ENCODE measurements at places on chromosomes 1 and 21.

DNA sequence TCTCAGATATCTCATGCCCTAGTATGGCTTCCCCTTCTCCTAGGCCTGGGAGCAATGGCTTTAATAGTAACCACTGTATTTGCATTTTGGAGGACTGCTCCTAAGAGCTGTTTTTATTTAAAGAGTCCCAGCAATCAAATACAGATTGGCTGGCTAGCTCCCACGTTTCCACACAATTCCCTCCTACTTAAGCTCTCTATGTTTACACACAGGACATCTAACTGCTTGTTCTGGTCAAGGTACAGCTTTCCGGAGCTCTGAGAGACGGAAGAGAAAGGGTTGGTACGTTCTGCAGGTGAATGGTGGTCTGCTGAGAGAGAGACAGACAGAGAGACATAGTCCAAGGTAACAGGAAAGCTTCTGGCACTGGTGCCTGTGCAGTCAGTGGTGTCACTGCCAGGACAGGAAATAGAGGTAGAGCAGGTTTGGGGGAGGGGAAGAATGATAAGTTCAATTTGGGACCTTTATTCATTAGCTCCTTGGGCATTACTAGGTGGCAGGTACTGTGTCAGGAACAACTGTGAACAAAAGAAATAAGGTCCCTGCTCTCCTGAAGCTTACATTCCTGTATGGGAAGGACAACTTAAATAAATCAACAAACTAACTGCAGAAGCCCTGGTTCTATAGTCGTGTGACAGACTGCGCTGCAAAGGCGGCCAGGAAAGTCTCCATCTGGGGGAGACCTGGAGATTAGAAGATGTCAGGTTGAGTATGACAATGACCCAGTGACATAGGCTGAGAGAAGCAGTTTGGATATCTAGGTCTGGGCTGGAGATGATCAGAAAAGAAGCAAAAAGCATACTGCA is 1.2 kb upstream of the SLC25A33 start:
- no peak for DNase-seq

- no peak for DNase-seq
Observed at GRCh38 chr1:85339089-85339488, 62.7 kb upstream of the BCL10 start.

DNA sequence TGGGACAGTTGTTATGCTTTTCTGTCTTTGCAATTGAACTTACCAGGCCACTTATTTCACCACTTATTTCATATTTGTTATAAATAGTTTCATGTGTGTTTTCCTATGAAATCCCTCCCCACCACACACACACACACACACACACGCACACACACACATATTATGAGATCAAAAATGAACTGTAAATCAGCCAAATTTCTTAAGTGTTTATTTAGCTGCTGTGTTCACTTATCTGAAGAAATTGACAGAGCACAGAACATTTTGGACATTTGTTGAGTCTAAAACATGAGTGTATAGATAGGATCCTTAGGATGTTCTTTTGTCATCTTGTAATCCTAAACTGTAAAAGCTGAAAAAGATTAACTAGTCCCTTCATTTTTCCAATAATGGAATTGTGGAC is 7.8 kb upstream of the TNFSF18 start:
- no peak for DNase-seq

GRCh38 chr1:112743174-112744008 is 28.3 kb upstream of the PPM1J start:
- no peak for DNase-seq

DNA sequence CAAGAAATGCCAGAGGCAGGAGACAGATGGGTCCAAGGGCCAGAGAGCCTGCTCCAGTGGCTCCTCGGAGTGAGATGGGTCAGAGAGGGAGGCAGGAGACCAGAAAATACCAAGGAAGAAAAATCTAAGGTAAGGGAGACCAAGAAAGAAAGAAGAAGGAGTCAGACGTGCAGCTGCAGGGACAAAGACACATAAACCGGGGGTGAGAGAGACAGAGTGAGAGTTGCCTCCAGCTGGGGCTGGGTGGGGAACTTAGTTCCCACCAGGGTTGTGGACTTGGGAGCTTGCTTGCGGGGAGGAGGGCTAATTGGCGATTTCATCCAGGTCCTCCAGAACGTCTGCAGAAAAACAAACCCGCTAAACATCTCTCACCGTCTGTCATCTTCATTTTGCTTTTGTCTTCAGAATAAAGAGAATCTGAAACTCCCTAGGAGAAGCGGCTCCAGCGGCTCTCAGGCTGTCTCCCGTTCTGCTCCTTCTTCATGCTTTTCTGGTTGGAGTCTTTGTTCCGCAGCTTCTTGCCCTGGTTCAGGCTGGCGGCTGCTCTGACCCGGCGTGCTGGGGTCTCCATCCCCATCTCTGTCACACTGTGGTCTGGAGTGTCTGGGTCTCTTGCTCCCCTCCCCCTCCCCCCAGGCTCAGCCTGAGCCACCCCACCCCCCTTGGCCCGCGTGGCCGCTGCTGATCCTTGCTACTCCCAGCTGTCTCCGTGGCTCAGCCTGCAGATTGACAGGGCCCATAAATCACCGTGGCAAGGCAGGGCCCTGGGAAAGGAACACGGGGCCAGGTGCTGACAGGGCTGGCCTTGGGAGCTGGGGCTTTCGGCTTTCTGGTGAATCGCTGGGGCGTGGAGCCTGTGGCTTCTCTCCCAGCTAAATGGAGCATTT is 66.6 kb downstream of the UBIAD1 start:
- no peak for DNase-seq

GRCh38 chr1:180360333-180361075 is 130.4 kb downstream of the LHX4 start:
- DNase-seq = no peak

DNA sequence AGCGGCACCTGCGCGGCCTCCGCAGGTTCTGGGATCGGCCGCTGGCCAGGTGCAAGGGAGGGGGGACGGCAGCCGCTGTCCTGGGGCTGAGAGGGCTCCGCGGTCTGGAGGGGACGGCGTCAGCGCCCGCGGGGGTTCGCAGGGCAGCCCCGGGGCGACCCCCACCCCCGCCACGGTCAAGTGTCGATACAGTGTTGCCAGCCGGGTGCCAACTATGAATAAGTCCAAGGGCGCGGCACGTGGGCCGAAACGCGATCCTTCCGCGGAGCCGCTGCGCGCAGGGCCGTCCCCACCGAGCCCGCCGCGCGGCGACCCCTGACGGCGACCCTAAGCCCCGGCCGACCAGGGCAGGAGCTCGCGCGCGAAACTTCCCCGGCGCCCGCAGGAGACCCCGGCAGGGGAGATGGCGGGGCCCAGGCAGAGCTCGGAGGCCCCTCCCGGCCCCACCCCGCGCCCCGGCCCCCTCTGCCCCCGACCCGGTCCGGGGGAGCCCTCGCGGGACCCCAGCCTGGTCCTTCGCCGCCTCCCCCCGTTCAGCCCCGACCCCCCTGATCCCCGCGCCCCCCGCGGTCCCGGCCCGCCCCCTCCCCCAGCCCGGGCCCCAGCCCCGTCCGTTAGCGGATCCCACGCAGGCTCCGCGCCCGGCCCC is 586 bp upstream of the AGPAT3 start:
- DNase-seq = peak; percentile 53

DNA sequence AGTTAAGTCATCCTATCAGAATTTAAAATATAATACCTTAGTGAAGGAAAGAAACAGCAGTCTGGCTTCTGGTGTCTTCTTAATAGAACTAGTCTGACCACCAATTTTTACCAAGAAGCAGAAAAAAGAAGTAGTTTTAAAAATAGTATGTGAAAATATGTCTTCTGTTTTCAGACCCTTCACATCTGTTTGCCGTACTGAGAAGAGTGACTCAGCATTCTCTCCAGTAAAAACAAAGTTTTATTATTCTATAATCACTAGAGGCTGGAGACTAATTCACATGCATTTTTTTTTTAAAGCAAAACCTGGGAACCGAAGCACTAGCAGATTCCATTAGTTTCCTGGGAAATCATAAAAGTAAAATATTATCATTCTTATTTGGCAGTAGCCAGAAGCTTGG is 163.8 kb downstream of the COL24A1 start:
- DNase-seq = no peak

DNA sequence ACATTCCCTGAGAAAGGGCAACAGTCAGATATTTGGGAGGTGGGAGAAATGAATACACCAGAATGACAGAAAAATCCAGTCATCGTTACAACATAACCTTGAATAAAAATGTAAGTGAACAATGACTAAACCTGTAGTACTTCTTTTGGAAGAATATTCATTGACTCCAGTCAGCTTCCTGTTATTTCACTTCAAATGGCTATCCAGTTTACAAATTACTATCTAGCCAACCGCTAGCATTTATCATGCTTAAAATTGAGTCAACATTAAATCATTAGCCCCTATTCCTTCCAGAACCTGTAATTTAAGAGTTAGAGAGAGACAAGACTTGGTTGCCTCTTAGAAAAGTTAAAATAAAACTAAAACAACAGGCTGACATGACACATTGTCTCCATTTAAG is 33.6 kb downstream of the WLS start:
- DNase-seq = no peak

DNA sequence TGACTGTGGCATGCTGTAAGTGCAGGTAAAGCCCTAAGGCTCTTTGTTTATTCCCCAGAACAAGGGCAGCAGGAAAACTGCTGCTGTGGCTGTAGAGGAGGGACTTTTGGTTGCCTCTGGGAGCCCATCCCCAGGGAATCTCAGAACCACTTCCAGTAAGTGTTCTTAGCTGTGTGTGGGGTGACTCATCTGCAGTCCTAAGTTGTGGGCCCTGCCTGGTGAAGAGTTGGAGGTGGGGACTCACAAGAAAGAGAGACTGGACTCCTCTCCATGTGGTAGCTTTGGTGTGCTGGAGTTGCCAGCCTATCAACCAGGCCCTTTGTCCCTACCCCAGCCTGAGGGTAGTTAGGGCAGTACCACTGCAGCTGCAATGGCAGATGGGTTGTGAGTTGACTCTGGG is 24.0 kb upstream of the DENND1B start:
- DNase-seq = no peak

- DNase-seq = no peak
Observed at GRCh38 chr1:214017191-214017982, 29.6 kb downstream of the PROX1 start.

- no peak for DNase-seq
Observed at GRCh38 chr1:180246579-180246978, 16.5 kb downstream of the LHX4 start.

GRCh38 chr1:30450148-30450817 is 273.1 kb downstream of the MATN1 start:
- no peak for DNase-seq

DNA sequence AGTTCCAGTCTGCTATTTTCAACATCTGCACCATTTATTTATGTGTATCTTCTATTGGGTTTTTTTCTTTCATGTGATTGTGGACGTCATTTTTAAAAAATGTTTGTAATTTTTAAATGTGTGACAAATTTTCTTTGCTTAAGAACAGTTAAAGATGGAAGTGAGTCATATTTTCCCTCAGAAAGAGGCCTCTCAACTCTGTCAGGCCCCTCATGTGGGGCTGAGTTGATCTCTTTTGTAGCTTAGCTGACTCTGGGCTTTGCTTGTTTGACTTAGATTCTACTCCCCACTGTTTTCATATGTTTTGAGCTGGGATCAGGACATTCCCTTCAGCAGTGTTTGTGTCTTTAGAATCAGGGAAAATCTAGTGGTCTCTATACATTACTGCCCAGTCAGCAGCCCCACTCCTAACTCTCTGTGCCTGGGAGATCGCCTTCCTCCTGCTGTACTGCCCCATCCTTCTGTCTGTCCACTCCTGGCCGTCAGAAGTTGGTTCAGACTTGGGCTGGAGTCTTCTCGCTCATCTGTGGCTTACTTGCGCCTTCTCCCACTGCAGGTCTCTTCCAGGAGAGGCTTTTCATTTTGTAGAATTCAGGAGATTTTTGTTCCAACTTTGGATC is 137.4 kb downstream of the DYRK1A start:
- peak; percentile 31 for DNase-seq

DNA sequence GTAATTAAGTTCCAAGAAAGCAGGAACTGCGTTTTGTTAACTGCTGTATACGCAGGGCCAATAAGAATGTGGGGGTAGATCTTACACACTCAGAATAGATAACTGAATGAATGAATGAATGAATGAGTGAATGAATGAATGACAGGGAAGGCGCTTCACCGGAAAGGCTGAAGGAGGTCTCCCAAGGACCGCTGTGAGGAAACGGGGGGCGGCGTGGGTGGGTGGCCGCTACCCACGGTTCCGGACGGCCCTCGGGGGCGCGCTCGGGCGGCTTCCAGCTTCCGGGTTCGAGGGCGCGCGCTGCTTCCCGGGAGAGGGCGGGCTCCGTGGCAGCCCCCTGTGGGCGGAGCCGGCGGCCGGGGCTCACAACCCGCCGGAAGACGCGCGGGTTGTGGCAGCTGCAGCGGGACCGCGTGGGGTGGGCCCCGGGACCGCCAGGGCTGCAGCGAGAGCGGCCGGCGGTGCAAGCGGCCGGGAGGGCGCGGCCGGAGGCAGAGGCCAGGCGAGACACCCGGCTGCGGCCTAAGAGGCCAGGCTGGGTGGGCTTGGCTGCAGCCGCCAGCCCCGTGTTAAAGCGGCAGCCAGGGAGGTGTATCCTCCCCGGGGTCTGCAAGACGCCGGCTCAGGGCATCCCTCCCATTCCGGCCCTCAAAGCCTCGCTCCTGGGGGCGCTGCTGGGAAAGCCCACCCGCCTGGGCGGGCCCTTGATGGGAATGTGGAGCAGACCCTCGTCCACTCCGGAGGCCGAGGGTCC is at the start of gene ZFP69:
ZFP69 (plus strand) TSS at position 367 of the 754 bp plus-strand sequence. CDS start 2,072 bp downstream, outside the sequence.
- DNase-seq = peak; percentile 77

DNA sequence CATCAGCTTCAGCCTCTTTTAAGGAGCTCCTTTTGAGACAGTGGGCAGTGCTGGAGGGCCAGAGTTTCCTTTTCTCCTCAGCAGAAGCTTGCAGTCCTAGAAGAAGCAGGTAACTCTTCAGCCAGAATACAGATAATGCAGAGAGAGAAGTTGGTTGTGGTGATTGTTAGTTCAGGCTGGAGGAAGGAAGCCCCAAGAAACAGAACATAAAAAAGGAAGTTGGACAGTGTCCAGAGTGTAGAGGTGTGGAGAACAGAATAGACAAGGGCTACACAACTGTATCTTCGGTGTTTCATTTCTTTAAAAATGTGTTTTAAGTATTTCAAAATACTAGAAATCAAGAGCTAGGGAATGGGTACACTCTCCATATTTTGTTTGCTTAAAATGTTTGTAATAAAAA is 6.4 kb upstream of the TACSTD2 start:
- DNase-seq = no peak

DNA sequence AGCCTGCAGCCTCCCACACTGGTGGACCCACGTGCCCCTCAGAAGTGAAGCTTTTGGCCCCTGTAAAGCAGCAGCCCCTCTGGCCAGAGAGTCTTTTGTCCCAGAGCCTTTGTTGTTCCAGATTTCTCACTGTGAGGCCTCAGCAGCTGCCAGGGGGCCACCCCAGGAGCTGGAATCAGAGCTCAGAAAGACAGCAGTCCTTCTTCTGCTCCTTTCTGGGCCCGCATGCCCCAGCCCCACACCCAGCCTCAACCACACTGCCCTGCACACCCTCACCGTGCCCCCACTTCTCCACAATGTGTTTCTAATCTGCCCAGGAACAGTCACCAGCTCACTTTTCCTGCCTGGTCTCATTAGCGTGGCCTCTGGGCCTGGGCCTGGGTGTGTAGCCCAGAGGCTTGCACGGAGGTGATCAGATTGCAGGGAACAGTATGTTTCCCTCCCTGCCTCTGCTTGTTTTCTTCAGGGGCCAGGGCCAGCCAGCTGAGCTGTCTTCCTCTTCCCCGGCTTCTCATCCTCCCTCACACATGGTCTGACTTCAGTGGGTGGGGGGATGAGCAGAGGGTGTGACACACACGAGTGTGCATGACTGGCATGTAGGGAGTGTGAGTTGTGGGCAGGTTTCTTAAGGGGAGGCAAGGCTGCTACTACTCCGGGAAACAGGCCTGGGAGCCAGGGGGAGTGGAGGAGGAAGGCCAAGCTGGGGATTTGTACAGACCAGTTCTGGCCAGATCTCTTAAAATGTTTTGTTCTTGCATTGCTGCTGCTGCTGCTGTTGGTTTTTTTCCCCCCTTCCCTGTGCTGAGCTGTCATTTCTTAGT is 82.5 kb upstream of the ZNF648 start:
- DNase-seq = no peak
